ENCODE measurements at places on chromosomes 4 and X.
A peak's percentile ranks its signal among the peaks of the same experiment; 100 is the strongest.

- no peak for DNase-seq
These were observed 214.8 kb downstream of the SLC4A4 start for GRCh38 chr4:71553605-71554004.

DNA sequence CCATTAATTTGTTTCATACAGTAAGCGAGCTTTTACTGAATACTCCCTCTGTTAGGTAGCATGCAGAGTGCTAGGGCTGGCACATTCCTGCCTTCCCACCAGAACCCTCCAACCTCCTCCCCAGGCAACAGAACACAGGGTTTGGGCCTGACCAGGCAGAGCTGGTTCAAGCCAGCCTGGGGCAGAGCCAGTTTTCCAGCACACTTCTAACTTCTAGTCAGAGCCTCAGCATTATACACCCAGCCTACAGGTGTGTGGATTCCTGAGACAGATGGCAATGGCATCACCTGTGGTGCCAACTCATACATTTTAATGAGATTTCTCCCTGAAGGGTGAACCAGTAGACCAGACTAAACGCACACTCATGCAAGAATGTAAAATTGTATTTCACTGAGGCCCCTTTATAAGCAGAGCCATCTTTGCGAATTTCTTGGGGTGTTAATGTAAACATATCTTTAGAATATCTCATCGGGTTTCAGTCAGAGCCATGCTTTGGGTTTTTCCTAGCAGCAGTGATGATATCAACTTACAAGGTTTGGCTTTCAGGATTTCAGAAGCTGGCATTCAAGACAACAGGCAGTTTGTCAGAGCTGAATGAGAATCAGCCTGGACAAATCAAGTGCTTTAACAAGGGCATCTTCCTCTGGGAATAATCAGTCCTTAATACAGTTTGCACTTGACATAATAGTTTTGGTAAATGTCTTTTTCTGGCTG lies 92.0 kb downstream of the GATB start:
- no peak for DNase-seq

DNA sequence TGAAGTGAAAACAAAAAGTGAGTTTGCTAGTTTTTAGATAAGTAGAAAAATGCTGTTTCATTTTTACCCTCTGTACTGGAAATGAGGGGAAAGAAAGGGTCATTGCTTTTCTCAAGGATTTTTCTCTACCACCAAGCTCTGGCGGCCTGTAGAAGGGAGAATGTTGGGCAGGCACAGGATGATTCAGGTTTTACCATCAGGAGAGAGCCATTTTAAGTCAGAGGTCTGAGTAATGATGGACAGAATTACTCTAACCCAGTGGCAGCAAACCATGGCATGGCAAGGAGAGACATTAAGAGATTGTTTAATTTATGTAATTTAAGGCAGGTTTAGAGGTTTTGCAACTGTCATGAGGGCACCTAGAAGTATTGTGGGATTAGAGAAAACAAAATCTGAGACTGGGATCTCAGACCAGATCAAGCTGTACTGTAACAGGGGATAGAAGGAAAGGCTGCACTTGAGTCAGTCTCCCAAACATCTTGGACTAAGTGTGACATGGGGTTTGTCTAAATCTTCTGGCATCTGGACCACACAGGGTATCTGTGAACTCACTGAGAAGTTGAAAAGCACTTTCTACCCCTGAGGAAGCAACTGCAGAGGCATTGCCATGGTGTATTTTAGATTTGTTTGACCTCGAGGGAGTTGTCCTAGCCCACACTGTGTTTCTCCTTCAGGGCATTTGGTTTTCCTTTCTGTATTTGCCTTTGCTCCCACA lies 81.6 kb downstream of the BANK1 start:
- no peak for DNase-seq

- DNase-seq: no peak
These were observed 17.7 kb downstream of the SLC10A6 start for GRCh38 chr4:86831262-86832130.

- DNase-seq: no peak
These were observed 462.8 kb downstream of the MID1IP1 start for GRCh38 chrX:39264023-39264422.

DNA sequence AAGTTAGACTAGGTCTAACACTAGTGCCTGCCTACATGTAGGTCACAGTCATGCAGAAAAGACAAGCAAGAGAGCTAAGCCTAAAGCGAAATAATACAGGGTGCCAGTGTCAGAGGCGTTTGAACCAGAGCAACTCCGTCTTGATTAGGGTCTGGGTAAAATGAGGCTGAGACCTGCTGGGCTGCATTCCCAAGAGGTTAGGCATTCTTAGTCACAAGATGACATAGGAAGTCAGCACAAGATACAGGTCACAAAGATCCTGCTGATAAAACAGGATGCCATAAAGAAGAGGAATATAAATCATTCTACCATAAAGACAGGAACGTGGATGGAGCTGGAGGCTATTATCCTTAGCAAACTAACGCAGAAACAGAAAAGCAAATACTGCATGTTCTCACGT lies 120.9 kb downstream of the BEND2 start:
- DNase-seq: no peak

GRCh38 chrX:104565791-104566680 lies at the start of gene IL1RAPL2:
IL1RAPL2 (plus strand) TSS chrX:104566199.
- DNase-seq: no peak

- no peak for DNase-seq
These were observed 220.4 kb upstream of the AGTR2 start for GRCh38 chrX:115949900-115950822.

DNA sequence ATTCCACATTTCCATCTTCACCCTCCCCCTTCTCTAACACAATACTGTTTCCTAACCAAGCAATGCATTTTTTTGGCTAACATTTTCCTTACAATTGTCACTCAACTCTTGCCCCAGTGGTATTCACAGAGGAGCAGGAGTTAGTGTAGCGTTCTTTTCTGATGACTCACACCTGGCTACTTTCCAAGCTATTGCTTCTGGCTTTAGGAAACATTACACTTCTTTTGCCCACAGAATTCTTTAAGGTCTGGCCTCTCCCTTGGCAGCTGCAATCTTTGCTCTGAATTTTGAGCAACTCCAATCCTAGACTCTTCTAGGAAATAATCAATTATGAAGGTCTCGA lies 27.5 kb upstream of the PDGFC start:
- DNase-seq: no peak

GRCh38 chr4:189092581-189092980 lies 848.1 kb upstream of the FRG1 start:
- no peak for DNase-seq

DNA sequence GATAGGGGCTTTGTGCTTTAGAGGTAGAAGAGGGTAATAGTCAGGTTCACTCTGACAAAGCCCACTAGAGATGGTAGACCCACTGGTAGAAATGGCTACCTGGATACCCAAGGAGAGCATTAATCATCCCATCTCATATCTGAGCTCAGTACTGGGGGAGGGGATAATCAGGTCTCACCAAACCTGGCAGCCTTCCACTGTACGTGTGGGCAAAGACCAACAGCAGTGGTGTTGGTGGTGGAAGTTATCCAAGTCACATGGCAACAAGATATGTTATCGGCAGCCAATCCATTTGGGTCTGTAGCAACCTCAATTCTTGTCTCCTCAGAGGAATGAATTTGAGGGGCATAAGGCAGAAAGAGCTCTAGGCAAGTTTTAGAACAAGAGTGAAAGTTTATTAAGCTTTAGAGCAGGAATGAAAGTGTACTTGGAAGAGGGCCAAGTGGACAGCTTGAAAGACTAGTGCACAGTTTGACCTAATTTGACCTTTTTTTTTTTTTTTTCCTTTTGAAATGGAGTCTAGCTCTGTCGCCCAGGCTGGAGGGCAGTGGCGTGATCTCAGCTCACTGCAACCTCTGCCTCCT lies 67.0 kb upstream of the CXCL13 start:
- DNase-seq: no peak

DNA sequence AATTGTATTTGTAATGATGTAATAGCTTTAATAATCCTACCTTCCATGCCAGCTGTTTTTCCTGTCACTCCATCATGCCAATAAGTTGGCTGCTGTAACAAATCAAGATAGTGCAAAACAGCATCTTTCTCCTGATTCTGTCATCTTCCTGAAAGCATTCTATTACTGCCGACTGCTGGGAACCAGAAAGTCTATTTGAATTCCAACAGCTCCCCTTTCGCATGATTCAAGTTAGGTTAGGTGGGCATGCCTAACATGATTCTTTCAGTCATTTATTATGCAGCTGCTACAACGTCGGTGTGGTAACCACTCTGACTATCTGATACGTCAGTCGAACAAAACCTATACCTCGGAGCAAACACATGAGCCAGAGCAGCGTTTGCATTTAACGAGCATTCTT lies 127.9 kb upstream of the DMD start:
- no peak for DNase-seq

GRCh38 chrX:82748906-82749505 lies 759.1 kb upstream of the POU3F4 start:
- DNase-seq: no peak

DNA sequence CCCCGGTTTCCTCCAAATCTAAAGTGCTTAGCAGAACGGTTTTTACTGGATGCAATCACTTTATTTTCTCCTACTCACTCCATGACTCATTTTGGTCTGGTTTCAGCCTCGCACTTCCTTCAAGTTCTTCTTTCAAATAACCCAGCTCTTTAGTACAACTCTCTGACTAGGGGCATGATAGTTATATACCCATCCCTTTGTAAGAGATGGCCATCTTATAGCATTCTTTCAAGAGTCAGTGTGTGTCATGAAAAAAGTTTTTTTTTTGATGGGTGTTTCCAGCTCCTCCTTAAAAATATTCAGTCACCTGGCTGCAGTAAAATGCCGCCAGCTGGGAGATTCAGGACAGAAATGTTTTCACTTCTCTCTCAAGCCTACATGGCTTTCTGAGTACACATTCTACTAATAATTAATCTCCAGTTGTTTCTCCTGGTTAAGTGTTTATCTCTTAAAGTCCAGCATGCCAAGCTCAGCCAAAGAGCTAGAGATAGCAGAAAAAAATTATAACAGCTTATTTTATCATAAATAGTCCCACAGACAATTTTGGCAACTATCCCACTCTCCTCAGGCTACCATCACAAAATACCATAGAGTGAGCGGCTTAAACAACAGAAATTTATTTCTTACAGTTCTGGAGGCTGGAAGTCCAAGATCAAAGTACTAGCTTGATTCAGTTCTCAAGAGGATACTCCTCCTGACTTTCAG lies 139.3 kb downstream of the GASK1B start:
- DNase-seq: no peak

DNA sequence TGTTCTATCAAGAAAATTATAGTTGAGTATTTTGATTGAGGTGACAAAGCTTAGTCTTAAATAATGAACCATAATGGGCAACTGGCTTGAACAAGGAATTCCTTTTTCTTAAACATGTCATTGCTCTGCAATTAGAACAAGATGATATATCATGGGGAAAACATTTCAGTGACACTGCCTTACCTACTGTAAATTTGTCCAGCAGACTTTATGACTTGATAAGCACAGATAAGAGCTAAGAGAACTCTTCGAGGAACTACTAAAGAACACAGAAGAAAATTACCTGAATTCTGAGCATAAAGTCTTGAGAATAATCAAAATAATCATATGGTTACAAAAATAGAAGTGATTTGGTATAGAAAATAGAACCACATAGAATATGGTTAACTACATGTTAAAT lies 257.8 kb downstream of the PDHA2 start:
- DNase-seq: no peak

GRCh38 chrX:113919387-113919786 lies 664.5 kb upstream of the HTR2C start:
- DNase-seq: no peak

DNA sequence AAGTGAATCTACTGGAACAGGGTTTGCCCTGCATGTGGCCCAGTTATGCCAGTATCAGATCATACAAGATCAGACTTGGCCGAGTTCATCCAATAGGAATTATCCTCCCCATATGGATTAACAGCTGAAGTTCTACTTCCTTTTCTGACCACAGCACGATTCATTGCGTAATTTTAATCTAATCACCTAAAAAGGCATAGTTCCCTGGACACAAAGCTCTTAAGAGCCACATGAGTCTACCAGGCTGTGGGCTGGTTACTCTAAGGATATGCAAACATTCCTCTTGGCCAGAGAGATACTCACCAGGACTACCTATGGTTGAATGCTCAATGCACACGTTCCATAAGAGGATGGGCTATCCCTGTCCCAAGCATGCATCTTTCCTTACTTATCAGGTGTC lies 46.9 kb downstream of the CHST7 start:
- DNase-seq: no peak

GRCh38 chr4:184599492-184600135 lies 49.6 kb downstream of the CASP3 start:
- DNase-seq: no peak

DNA sequence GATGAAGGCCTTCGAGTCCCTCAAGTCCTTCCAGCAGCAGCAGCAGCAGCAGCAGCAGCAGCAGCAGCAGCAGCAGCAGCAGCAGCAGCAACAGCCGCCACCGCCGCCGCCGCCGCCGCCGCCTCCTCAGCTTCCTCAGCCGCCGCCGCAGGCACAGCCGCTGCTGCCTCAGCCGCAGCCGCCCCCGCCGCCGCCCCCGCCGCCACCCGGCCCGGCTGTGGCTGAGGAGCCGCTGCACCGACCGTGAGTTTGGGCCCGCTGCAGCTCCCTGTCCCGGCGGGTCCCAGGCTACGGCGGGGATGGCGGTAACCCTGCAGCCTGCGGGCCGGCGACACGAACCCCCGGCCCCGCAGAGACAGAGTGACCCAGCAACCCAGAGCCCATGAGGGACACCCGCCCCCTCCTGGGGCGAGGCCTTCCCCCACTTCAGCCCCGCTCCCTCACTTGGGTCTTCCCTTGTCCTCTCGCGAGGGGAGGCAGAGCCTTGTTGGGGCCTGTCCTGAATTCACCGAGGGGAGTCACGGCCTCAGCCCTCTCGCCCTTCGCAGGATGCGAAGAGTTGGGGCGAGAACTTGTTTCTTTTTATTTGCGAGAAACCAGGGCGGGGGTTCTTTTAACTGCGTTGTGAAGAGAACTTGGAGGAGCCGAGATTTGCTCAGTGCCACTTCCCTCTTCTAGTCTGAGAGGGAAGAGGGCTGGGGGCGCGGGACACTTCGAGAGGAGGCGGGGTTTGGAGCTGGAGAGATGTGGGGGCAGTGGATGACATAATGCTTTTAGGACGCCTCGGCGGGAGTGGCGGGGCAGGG lies 568 bp downstream of the HTT start:
- DNase-seq: peak; percentile 52

- no peak for DNase-seq
These were observed 36.7 kb downstream of the ANTXR2 start for GRCh38 chr4:80036306-80036705.

DNA sequence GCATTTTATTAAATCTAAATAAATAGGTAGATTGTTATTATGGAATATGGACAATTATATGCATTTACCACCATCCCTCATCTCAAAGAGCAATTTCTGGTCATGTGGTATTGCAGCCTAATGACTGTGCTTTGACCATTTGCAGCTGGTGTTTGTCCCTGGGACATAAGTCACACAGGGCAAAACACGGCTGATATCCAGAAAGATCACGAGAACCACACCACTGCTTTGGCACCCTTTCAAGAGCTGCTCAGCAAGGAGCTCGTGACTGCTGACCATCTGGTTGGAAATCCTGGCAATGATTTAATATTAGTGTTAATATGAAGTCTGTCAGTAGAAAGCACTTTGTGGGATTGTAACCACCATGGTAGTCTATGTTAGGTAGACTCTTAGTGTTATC lies 545.0 kb downstream of the GBA3 start:
- DNase-seq: no peak
